Stimulated activated memory B cell treated with anti-CD40 and anti-IgM and Interleukin-4, amounts not matched to agents 10 μg/mL and 1 μg/mL and 100 μg/mL, for 72 hours (primary cell): ENCODE measurements at places on chromosomes 4 and X.

DNA sequence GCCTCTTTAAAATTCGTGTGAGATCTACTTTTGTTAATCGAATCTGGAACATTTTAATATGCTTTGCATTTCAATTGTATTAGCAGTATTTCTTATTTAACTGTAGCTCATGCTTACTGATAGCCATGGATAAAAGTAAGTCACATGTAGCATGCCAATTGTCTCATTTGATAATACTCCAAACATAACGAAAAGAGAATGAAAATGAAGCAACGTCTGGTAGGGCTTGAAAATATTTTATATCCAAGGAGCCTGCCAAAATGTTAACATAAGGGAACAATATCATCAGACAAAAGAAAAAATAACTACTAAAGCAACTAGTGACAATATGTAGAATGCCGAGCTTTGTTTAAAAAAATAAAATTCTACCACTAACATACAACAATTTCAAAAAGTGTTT lies 94.1 kb upstream of the MID1 start:
- no peak for ATAC-seq

- no peak for ATAC-seq
Measured at GRCh38 chr4:78661086-78661690, 109.6 kb downstream of the ANXA3 start.

- no peak for ATAC-seq
Measured at GRCh38 chrX:44815681-44816080, 28.1 kb upstream of the DUSP21 start.

GRCh38 chrX:46686003-46686645 lies 72.8 kb downstream of the SLC9A7 start:
- ATAC-seq, result no peak

- ATAC-seq, result no peak
Measured at GRCh38 chr4:149055624-149056023, 613.4 kb upstream of the NR3C2 start.

DNA sequence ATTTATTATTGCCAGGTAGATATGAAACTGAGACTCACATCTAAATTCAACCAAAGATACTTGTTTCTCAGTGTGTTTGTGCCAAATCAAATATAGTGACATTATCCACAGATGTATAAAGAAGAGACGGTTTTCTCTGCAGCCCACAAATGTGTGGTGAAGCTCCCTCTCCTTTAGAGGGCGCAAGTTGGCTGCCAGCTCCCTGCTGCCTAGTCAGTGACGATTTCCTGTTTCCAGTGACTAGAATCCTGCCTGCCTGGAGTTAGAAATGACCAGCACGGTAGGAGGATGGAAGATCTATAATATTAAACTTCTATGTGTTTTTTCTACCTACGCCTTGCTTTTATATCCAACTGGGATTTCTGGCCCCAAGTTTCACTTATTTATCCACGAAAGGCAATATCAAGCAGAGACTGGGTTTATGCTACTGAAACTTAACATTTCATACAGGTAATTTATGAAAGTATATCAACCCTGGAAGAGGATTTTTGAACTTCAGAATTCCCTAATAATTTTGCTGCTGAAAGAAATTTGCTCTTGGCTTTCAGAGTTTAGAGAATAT lies 1793.7 kb upstream of the TENM3 start:
- no peak for ATAC-seq

GRCh38 chr4:1975391-1975801 lies 33.4 kb downstream of the NELFA start:
- no peak for ATAC-seq

GRCh38 chr4:57710053-57710452 lies 599.9 kb upstream of the IGFBP7 start:
- no peak for ATAC-seq

- no peak for ATAC-seq
Measured at GRCh38 chr4:165986956-165987698, 114.1 kb downstream of the TLL1 start.

DNA sequence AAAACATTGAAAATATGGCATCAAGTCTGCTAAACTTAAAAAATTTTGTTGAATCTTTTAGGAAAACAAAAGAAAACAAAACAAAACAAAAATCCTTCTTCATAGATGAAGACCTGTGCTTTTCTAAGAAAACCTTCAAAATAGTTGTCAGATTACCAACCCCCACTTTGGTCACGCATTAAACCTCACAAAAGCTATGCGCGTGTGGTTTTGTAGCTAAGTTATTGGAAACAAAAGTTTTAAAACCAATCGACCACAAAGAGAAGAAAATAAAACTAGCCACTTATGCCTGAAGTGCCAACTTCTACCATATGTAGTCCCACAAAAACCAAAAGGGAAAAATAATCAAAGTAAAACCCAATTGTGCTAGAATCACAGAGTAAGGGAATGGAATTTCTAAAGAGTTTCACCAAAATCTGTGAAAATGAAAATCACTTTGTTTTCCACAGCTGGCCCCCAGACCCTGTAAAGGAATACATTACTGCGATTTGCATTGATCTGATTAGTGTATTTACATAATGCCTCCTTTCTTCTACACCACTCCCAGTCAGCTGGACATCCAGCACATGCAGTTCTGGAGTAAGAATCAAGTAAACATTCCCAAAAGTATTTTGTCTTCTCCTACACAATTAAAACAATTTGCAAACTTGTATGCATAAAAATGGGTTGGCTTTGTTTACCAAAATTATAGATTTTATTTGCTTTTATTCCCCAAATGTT lies 330.1 kb upstream of the DKK2 start:
- no peak for ATAC-seq

DNA sequence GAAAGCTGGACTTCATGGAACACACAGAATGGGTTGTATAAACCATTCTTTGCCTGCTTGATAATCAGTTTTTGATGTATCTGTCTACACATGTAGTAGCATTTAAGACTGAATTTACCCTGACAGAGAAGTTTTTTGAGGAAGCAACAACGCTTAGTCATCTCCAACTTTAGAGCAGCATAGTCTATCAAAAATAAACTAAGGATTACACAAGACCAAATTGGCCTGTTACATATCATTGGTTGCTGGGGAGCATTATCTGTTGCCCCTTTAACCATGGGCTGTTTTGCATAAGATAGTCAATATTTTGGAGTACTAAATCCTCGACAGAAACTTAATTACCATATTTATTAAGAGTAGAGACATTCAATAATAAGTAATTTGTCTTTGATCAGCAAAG lies 347.4 kb downstream of the FAM47B start:
- ATAC-seq, result no peak
